ENCODE measurements at places on chromosomes 2 and 18.

DNA sequence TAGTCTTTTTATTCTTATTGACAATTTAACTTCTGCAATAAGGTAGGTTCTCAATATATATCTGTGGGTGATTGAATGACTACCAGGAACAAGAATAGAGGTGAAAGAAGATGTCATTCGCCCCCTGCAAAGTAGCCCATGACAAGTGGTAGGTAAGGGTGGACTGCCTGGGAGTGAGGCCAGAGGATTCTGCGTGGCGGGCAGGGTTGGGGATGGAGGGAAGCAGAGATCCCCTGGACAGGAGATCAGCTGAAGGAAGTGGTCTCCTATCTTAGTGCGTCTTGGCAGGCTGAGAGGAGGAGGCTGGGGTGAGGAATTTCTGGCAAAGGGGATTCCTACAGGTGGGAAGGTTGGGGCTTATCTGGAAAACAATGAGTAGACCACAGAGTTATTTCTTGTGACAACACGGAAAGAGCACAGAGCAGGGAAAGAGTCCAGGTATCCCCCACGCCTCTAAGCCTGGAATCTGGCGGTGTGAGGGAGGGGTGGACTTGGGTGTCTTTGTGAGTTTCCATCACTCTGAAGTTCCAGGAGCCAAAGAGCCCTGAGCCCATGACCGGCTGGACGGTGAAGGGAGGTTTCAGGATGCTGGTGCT, 21.5 kb upstream of the MYCN start:
- no peak for DNase-seq

GRCh38 chr18:61628085-61628484, 264.7 kb downstream of the RNF152 start:
- no peak for DNase-seq

GRCh38 chr18:59669872-59670657, 27.2 kb downstream of the CCBE1 start:
- no peak for DNase-seq

DNA sequence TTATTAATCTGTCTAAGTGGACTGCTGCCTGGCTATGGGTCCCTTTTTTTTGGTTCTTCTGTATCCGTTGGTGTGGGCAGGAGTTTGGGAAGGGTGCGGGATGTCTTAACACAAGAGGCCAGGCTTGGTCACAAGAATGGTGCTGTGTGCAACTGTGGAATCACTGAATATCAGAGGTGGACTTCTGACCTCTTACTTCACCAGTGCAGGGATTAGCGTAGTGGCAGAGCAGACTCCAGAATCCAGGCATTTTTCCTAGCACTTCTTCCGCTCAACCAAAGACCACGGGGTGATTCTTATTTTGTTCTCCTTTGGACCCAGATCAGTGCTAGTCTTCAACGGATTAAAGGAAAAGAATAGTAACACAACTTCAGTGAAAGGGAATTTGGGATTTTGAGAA, 254.3 kb upstream of the TNP1 start:
- DNase-seq = no peak

DNA sequence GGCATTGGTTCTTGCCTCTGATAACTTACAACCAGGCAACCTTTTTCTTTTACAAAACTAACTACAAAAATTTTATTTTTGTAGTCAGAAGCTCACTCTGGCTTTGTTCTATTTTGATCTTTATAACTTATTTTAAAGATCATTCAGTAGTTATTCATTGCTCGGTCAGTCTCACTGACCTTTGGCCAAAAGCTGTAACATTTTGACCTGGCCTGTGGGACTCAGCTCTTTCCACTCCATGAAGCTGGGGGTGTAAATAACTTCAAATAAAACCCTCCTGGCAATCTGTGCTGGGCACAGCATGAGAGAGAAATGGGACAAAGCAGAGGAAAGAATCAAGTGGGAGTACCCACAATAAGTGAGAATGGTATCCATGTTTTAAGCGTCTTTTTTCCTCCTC, 380.7 kb downstream of the SETBP1 start:
- DNase-seq = no peak

DNA sequence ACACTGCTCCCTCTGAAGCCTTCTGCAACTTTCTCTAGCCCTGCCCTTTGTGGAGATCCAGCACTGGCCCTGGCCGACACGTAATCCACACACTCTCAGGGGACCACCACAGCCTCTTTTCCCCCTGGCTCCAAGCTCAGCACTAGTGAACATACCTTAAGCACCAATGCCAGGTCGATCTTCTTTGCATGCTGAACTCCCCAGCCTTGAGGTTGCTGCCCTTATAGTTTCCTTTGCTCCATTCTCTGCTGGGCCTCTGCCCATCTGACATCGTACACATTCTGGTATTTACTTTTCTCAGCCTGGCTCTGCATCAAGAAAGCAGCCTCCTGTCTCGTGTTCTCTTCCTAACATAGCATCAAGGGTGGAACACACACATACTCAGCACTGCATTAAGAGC, 361.5 kb downstream of the LPIN1 start:
- no peak for DNase-seq

DNA sequence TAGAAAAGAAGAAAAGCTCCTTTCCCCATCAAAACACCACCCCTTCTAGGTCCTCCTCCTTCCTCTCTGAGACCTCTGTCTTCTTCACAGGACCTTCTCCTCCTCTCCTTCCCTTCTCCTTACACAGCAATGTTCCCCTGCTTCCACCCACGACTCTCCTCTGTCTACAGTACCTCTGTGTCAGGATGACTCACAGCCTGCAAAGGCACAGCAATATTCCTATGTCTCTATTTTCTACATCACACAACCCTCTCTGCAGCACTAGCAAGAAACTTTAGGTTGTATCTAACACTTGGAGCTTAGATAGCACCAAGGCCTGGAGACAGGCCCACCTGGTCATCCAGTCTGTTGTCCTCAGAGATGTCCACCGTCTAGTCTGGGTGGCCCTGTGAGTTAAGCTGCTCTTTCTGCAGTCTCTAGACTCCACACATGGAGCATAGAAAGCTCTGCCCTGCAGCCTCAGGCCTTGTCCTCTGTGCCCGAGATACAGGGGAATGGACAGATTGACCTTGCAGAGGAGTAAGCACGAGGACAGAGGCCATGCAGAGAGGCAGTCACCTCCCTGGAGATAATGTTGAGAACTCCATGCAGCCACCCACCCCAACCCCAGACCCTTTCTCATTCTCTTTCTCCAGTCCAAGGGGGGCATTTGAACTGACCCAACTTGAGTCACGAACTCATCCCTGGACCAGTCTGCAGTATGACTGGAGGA, 212.0 kb downstream of the TNS1 start:
- DNase-seq = no peak

DNA sequence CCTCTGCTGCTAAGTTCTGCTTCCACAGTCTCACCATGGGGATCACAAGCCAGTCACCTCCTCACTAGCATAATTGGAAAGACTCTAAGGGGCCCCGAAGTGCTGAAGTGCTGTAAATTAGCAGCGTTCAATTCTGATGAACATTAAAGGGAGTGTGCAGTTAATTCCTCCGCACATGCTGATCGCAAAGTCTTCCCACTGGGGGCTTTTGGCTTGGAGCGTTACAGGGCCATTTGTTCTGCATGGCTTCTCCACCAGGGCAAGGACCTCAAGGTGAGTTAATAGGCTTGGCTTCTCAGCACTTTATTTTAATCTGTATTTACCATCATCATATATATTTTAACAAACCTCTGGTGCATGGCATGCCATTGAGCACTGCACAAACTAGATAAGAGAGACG, 216.3 kb upstream of the PARD3B start:
- DNase-seq = no peak

GRCh38 chr2:235383272-235383843, 110.5 kb upstream of the AGAP1 start:
- DNase-seq = no peak

- peak; percentile 58 for DNase-seq
Measured at GRCh38 chr2:144524118-144525009, 4.4 kb upstream of the ZEB2 start.

DNA sequence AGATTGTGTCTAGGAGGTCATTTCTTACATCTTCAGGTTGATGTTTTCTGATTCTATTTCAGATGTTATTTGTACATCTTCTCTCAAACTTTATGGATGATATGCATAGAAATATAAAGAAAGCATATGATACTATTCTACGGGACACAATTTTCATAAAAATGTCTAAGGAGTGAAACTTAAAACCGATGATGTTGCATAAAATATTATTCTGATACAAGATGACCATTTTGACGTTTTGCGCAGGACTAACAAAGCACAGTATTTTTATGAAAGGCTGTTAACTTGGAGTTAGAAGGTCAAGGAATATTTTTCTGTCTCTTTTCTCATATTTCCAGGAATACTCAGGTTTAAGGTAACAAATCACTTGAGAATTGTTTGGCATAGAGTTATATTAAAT, 8.7 kb downstream of the NETO1 start:
- no peak for DNase-seq

DNA sequence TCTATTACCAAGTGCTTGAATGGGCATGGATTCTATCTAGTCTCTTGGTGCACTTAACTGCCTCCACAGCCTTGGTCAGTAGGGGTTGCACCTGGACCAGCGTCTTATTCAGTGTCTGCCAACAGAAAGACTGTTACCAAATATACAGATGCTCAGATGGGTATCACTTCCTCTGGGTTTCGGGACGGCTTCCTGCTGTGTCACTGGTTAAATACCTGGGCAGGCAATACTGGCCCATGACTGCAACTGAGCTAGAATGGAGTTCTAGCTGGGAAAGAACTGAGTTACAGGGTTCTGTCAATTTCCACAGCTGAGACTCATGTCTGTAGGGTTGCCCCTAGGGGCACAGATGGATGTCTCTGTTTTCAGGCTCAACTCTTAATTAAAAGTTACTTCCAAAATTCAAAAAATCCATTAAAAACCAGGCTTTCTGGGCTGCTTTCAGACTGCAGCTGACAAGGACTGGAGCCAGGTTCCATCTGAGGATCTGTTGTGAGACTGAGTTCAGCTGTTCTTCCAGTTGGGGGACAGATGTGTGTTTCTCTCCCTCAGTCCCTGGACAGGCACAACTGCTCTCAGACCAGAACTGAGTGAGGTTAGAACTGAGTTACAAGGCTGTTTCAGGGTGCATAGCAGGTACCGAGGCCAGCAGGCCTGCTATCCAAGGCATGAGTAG, 789.6 kb upstream of the SLC8A1 start:
- no peak for DNase-seq

- no peak for DNase-seq
Measured at GRCh38 chr18:11887328-11888128, 20.6 kb downstream of the MPPE1 start.

- DNase-seq = no peak
Measured at GRCh38 chr18:5604778-5605177, 61.0 kb upstream of the EPB41L3 start.

- DNase-seq = no peak
Measured at GRCh38 chr18:1779587-1779986, 791.7 kb downstream of the METTL4 start.

GRCh38 chr2:177466337-177467195, 74.0 kb downstream of the AGPS start:
- DNase-seq = no peak

DNA sequence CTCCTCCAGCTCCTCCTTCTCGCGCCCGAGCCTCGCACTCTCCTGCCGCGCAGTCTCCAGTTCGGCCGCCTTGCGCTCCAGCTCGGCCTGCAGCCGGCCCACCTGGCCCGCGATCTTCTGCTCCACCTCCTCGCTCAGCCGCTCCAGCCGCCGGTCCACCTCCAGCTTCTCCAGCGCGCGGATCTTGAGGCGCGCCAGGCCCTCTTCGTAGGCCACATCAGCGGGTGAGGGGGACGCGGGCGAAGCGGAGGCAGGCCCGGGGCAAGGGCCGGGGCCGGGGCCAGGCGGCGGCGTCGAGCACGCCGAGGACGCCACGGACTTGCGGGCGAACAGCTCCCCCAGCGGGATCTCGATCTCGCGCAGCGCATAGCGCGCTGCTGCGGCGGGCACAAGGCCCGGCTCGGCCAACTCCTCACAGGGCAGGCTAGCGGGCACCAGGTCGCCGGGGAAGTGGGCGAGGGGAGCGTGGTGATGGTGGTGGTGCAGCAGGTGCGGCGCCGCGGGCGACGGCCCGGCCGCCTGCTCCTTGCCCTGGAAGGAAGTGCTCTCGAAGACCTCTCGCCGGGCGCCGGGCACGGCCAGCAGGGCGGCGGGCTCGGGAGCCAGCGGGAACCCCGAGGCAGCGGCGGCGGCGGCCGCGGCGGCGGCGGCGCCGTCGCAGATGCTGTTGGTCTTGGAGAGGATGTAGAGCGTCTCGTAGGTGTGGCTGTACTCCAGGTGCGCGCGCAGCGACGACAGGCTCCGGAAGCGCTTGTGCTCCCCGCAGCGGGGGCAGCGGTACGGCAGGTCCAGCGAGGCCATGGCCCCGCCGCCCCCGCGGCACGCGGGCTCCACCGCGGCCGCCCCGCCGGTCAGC, 15.2 kb downstream of the FBXO41 start:
- peak; percentile 75 for DNase-seq

GRCh38 chr2:190379249-190379964, 28.7 kb upstream of the MFSD6 start:
- DNase-seq = no peak

GRCh38 chr2:217948897-217949296, 53.9 kb downstream of the TNS1 start:
- no peak for DNase-seq

DNA sequence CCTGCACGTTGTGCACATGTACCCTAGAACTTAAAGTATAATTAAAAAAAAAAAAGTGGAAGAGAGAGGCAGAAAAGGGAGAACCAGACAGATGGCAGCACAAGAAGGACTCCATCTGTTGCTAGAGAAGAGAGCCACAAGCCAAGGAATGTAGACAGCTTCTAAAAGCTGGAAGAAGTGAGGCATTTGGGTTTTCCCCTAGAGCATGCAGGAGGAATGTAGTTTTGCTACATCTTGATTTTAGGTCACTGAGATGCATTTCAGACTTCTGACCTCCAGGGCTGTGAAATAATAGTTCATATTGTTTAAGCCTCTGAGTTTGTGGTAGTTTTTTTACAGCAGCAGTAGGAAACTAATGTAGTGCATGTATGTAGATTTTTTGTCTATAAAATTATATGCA, 46.0 kb downstream of the CAVIN2 start:
- no peak for DNase-seq

GRCh38 chr18:4454537-4455112, 482 bp downstream of the DLGAP1 start:
- DNase-seq = no peak

GRCh38 chr18:13614641-13615288, 111.6 kb downstream of the FAM210A start:
- no peak for DNase-seq

DNA sequence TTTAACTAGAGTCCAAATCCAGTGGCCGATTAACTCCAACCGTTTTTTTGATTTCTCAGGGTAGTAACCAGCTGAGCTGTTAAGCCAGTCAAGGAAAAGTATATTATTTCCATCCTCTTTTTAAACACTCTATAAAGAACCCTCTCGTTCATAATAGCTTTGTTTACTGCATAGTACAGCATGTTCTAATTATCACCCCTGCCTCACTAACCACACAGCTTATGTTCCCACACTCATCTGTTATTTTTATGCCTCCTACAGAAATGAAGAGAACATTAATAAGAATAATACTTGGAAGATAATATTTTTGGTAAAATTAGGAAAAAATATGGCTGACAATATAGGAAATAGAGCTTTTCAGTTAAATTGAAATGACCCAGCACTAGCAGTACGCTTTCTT, 2132.8 kb upstream of the CELF4 start:
- no peak for DNase-seq

GRCh38 chr2:205002390-205002789, 457.1 kb downstream of the PARD3B start:
- DNase-seq = no peak
